ENCODE measurements at places on chromosomes 1 and 21.

- DNase-seq: no peak
Measured at GRCh38 chr1:150696162-150696561, 792 bp downstream of the GOLPH3L start.

- no peak for DNase-seq
Measured at GRCh38 chr21:35034203-35034926, 14.7 kb downstream of the RUNX1 start.

DNA sequence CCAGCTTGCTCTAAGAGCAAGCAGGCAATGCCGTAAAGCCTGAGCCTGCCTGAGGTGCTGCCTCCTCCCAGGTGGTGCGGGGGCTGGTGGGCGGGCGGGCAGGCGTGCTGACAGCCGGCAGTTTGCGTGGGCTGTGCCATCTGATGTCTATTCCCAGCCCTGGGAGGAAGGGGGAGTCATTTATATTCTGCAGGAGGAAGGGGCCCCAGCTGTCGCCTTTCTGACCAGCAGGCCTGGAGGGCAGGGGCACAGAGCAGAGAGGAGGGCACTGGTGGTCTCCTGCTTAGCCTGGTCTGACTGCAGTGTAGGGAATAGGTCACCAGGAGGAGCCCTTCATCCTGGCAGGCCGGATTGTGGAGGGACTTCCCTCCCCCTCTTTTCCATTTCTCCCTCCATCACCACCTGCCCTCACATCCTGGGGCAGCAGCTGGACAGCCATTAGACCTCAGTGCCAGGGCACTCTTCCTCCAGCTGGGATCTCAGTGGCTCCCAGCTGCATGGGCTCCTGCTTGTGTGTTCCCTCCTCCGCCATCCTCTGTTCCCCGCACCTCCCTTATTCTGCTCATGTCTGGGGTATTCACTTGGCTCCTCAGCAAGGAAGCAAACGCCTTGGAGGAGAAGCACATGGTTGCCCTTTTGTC lies 4.4 kb downstream of the CYB561D1 start:
- no peak for DNase-seq

- peak; percentile 31 for DNase-seq
Measured at GRCh38 chr21:42002421-42002958, 7.7 kb downstream of the ZBTB21 start.

GRCh38 chr21:36702622-36702968 lies 3.7 kb downstream of the SIM2 start:
- DNase-seq: no peak

All from epithelial cell of prostate (primary cell).